ENCODE measurements at places on chromosomes 13 and 19.
A peak's percentile ranks its signal among the peaks of the same experiment; 100 is the strongest.

- DNase-seq: no peak
Observed at GRCh38 chr19:21158523-21159135, 16.8 kb downstream of the ZNF431 start.

DNA sequence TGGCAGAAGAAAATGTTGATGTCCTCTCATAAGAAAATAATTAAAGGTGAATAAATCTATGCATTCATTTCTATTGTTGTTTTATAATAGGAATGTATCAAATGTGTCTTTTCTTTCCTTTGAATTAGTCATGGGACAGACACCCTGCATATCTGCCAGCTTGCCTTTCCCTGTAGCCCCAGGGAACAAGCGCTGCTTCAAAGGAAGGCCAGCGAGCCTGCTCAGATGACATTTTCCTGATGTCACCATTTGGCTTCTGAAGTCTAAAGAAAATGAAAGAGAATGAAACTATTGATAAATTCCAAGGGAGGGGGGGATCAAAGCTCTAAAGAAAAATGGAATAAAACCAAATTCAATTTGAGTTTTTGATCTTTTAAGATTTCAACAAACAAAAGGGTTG, 574.8 kb downstream of the IRS2 start:
- DNase-seq: no peak

DNA sequence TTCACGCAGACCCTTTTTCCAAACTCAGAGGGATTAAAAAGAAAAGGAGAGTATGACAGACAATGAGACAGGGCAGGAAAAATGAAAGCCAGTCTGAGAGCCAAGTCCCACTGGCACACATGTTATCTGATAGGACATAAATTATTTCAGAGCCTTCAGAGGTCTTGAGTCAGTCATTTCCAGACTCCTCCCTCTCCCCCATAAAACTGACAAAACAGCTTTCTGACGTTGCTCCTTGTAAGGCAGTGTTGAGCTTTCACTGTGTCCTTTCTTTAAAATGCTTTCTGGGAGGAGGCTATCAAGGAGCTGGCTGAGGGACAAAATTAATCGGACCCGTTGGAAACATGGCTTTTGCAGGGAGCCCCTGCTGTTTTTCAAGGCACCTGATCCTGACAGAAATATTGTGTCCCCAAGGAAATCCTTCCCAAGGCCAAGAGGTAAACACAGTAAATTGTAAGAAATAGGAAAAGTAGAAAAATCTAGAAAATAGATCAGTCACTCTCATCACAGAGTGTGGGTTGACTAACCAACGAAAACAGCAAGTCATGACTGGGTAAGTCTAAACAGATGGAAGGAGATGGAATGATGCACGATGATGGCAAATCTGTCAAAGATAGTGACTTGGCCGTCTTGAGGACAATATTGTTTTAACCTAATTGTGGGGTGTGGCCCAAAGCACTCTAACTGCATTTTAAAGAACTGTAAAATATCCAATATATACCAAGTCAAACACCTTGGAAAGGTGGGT, 89.7 kb downstream of the DCT start:
- no peak for DNase-seq

DNA sequence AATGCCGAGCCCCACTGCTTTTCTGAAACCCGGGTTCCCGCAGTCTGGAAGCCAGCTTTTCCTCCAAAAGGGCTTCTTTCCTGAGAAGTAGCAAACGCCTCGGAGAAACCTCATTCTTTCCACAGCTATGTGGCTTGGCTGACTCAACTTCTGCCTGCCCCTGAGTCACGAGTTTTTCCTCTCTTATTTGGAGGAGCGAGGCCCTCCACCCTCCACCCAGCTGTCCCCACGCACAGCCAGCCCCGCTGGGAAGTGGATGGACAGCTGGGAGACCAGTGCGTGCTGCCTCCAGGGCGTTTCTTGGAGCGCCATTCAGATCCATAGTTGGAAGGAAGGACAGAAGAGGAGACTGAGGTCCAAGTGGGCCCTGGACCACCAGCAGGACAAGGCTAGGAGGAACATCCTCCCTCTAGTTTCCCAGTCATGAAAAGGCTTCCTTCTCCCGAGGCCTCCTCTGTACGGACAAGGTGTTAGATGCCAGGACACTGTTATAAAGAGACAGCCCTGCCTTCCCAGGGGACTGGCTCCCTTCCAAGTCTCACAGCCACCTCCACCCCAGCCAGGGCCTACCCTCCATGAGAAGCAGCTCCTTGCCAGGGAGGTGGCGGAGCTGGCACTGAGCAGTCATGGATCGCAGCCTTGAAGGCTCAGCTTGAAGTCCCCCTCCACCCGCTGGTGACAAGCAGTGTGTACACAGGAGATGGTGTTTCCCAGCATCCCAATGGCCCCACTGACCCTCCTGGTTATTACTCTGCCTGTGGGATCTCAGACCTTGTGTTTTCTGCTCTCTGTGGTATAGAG, 2.5 kb upstream of the PLEKHF1 start:
- DNase-seq: peak; percentile 63

DNA sequence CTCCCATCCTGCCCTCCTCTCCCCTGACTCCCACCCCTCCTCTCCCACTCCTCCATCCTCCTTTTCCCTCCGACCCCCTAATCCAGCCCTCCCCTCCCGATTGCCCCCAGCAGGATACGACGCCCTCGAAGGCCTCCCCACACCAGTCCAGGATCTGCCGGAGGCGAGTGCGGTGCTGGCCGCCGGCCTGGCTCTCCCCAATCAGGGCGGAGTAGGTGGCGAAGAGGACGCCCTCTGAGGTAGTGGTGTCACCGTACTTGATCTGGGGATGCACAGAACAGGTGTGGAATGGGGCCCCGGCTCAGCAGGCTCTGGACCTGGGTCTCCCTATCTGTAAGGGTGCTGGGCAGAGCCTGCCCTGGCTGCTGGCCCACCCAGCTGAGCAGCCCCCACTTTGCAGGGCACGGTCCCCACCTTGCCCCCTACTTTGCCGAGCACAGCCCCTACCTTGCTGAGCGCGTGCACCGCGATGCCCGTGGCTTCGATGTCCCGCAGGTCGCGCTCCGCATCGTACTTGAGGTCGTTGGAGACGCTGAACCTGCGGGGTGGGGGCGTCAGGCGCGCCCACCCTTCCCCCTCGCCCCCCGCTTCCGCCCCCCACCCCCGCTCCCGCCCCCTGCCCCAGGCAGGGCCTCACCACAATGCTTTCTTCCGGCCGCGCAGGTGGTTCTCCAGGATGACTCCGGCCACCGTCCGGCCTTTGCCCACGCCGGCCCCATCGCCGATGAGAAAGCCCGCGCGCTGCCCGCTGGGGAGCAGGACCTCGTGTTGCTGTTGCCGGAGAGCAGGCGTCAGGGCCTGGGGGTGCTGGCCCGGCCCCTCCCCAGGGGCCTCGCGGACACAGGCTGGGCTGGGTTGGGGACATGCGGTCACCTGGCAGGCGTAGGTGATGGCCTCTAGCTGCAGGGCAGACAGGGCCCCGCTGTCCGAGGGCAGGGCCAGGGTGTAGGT, 18.5 kb downstream of the GPX4 start:
- DNase-seq: no peak

DNA sequence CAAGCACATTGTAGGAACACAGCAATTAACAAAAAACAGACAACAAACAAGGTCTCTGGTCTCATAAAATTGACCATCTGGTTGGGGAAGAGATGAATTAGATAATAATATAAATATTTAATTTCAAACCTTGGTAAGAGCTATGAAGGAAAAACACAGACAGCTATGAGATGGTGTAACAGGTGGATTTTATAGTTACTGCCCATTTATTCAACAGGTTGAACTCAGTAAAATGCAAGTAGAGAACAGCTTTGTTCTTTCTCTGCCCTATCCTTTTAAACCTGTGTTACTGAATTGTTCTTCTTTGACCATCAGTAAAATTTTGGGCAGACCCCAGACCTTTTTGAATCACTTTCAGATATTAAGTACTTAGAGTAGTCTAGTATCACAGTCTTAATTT, 77.6 kb upstream of the FAM216B start:
- no peak for DNase-seq

- no peak for DNase-seq
Observed at GRCh38 chr19:51710163-51710562, 13.6 kb downstream of the HAS1 start.

DNA sequence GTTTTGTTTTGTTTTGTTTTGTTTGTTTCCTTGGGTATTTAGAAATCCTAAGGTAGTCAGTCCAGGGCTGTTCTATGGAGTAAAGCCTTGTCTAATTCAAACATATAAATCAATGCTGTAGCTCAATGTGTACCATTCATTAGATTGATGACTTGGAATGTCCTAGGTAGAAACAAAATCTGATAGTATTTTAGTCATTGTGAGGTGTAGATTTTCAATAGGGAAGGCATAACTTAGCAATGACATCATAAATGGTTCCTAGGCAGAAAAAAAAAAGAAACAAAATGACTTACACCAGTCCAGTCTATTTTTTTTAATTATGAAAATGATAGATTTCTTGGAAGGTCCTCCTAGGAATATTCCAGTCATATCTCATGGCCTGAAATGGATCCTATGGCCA, 189.9 kb downstream of the SPRY2 start:
- DNase-seq: no peak

DNA sequence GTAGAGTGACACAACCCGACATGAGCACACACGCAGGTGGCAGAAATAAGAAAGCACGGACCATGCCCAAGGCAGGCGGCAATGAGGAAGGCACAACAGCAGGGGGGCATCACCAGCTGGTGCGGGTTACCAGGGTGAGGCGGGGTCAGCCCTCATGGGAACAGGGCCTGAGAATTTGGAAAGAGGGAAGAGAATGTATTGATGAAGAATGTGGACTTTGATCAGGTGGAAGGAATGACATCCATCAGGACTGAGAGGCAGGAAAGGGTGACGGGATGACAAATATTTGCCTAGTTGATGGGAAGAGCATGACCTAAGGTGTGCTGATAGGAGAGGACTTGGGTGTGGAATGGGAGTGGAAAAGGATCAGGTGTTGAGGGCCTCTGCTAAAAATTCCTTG, 177.5 kb downstream of the ABCC4 start:
- DNase-seq: no peak

DNA sequence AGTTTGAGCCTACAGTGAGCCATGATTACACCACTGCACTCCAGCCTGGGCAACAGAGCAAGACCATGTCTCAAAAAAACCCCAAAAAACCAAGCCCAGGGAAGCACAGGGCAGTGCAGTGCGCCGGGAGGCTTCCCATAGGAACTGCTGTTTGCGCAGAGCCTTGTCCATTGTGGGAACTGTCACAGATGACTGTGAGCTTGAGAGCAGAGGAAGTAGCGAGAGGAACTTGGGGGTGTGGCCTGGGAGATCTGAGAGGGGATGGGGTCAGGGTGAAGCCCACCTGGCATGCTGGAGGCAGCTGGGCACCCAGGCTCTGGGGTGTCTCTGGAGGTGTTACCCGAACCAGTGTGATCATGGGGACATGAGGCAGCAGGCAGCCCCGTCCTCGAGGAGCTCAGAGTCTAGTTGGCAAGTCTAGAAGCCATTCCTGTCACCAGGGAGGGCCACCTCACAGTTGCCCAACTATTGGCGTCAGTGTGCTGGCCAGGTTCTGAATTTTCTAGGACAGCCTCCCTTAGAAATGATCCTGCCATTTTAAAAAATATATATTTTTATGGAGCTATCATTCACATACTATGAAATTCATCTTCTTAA, 10.4 kb downstream of the KDM4B start:
- DNase-seq: no peak

GRCh38 chr19:628168-628567, 5.2 kb downstream of the POLRMT start:
- no peak for DNase-seq

- peak; percentile 97 for DNase-seq
Observed at GRCh38 chr19:8069096-8069973, 16.8 kb downstream of the CCL25 start.

GRCh38 chr13:112903606-112904195, 65.3 kb upstream of the MCF2L start:
- peak; percentile 35 for DNase-seq

GRCh38 chr13:113929628-113930615, 44.0 kb downstream of the C13orf46 start:
- no peak for DNase-seq

DNA sequence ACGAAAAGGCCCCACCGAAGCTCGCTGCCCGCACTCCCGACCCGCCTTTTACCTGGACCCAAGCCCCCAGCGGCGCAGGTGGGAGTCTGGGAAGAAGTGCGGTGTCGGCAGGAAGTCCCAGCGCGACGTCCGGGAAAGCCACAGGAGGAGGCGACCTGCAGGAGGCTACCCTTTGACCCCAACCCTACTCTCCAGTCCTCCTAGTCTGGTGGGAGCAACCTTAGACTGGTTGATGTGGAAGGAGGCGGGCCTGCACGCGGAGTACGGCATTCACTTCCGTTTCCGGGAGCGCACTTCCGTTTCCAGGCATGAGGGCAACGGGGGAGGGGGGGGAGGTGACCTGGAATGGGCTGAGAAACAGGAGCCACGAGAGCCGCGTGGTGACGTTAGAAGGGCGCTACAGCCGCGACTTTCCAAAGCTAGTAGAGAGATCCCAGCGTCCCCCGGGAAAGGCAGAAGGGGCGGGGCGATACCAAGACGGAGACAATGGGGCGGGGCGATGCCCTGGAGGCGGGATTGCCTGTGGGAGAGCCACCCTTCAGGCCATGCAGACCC, 28.5 kb downstream of the ZNF266 start:
- DNase-seq: no peak

DNA sequence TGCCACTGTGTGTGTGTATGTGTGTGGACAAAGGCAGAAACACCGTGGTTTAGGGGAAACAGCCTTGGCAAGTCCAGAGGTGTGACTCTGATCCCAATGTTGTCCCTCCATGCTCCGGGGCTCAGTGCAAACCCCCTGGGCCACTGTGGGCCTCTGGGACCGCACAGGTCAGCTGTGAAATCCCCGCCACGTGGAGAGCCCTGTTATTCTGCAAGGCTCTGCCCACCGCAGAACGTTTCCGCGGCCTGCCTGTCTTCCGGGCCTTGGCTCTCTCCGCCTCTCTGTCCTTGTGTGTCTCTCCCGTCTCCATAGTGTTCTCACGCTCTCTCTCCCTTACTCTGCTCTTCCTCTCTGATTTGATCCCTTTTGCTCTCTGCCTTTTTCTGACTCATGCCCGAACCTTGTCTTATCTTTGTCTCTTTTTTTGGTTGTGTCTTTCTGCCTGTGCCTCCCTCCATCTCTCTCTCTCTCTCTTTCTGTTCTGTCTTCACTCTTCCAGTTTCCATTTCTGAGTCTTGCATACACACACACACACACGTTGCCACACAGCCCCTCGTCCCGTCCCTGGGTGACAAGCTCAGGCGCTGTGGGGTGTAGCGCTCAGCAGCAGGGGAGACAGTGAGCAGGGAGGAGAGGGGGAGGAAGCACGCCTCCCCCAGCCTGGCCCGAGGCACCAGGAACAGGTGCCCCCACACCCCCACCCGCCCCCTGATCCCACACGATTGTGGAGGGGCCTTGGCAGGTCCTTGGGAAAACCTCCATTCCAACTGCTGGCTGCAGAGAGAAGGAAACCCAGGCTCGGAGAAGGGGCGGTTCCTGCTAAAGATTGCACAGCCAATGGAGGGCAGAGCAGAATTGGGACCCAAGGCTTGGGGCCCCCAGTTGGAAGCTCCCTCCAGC, 3.0 kb downstream of the TTYH1 start:
- no peak for DNase-seq

GRCh38 chr13:113741191-113741668, 17.8 kb upstream of the TMEM255B start:
- DNase-seq: no peak

- DNase-seq: no peak
Observed at GRCh38 chr19:45215391-45216191, 29.6 kb downstream of the EXOC3L2 start.
